ENCODE measurements at places on chromosomes 12 and 14. TPM values are rescaled to one million over a fixed set of nuclear protein-coding genes. Genes with fewer than 3 reads are reported as not detected.

Gene ANKRD33
- total RNA-seq = not detected

Gene EEA1
- 22.1 TPM for total RNA-seq

Gene KLRC4
- total RNA-seq = not detected

Gene E2F7
- not detected for total RNA-seq

Gene TCL1B
- not detected for total RNA-seq

Gene TBX3
- total RNA-seq = 11.1 TPM

Gene NAV3
- 32.0 TPM for total RNA-seq

Gene ZC2HC1C
- 1.2 TPM for total RNA-seq

Gene CCDC85C
- 0.78 TPM for total RNA-seq

Gene ANO4
- 0.63 TPM for total RNA-seq

Gene INHBC
- not detected for total RNA-seq

Gene YEATS4
- total RNA-seq = 55.5 TPM

Gene NELL2
- total RNA-seq = not detected

Gene PIWIL1
- total RNA-seq = not detected

Gene GALNT4
- 5.0 TPM for total RNA-seq

Gene C12orf56
- total RNA-seq = 8.7 TPM

Gene ZNF705A
- not detected for total RNA-seq

Gene NRDE2
- total RNA-seq = 15.9 TPM

Gene IRAK3
- 31.6 TPM for total RNA-seq

Measured in tibial nerve (tissue), 4 donors.